ENCODE measurements at places on chromosomes 12 and 14. TPM values are rescaled to one million over a fixed set of nuclear protein-coding genes. Genes with fewer than 3 reads are reported as not detected.

The PLEKHG7 gene
- not detected for total RNA-seq

The KRT2 gene
- not detected for total RNA-seq

The RTL1 gene
- total RNA-seq: not detected

The KLRC1 gene
- total RNA-seq: 7.2 TPM

DNA sequence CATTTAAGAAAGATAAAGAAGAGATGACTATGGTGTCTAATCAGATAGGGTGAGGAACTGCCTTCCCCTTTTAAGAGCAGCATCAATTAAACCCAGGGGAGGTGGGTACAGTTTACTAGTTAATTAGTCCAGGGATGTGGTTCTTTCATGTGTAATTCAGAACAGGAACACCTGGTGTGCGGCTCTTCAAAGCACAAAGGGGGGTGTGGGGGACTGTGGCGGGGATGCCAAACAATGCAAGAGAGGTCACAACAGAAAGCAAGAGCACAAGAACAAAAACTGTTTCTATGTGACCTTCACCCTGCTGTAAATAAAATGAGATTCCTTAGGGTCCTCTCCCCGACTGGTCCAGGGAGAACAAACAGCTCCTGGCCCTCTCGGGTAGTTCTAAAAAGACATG lies 183.9 kb upstream of the SOX5 start:
- no peaks in the 10 kb centered on the region for H3K27me3 ChIP-seq
- H3K36me3 ChIP-seq: no peaks in the 10 kb centered on the region
- DNase-seq: no peak
- no peaks in the 10 kb centered on the region for H3K4me1 ChIP-seq
- H3K4me3 ChIP-seq: no peak overlapping the region

The SCN8A gene
- 0.77 TPM for total RNA-seq

GRCh38 chr12:117380083-117380482 lies 18.7 kb upstream of the NOS1 start:
- H3K4me1 ChIP-seq: no peaks in the 10 kb centered on the region
- no peak overlapping the region for H3K27ac ChIP-seq
- no peak overlapping the region for H3K4me3 ChIP-seq
- no peak for DNase-seq
- H3K27me3 ChIP-seq: no peaks in the 10 kb centered on the region

- H3K36me3 ChIP-seq: no peaks in the 10 kb centered on the region
- DNase-seq: no peak
- H3K27ac ChIP-seq: no peak overlapping the region
- peaks cover 26% of the 10 kb centered on the region for H3K27me3 ChIP-seq
- H3K4me1 ChIP-seq: peaks cover 6% of the 10 kb centered on the region
Observed at GRCh38 chr12:32395026-32395425, 4.3 kb upstream of the FGD4 start.

DNA sequence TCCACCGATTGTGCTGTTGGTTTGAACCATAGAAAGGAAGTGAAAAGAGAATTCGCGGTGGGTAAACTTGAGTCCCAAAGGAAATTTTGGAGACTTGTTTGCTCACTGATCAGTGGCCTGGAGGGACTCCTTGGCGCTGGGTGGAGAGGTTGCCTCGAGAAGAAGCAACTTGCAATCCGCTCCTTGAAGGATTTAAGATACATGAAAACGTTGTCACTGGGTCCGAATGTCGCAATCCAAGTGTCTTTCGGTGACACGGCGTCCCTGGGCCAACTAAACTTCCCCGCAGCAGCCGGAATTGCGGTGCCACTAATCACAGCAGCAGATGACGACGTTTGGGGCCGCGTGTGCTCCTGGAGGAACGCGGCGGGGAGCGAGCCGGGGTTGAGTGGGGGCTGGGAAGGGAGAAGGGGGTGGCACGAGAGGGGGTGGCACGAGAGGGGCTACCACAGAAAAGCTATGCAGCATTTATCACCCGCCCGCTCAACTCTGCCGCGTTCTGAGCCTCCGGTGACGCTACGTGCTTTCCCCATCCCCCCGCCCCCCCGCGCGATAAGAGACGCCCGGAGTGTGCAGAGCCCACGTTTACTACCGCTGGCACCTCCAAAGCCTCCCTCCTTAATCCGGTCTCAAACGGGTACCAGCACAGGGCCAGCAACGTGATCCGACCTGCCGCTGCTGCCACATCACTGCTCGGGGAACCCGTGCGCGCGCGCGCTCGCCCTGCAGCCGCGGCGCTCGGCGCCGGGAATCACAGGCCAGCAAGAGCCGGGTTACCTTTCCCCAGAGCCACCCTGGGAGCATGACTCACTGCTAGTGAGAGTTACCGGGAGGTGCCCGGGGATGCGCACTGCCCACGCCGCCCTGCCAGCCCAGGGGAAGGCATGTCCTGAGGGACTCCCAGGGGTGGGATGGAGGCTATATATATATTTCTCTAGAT lies 833 bp upstream of the BHLHE41 start:
- peak; percentile 46 for DNase-seq
- no peak overlapping the region for H3K27ac ChIP-seq
- peaks cover 72% of the 10 kb centered on the region for H3K27me3 ChIP-seq
- peaks cover 27% of the 10 kb centered on the region for H3K4me1 ChIP-seq

DNA sequence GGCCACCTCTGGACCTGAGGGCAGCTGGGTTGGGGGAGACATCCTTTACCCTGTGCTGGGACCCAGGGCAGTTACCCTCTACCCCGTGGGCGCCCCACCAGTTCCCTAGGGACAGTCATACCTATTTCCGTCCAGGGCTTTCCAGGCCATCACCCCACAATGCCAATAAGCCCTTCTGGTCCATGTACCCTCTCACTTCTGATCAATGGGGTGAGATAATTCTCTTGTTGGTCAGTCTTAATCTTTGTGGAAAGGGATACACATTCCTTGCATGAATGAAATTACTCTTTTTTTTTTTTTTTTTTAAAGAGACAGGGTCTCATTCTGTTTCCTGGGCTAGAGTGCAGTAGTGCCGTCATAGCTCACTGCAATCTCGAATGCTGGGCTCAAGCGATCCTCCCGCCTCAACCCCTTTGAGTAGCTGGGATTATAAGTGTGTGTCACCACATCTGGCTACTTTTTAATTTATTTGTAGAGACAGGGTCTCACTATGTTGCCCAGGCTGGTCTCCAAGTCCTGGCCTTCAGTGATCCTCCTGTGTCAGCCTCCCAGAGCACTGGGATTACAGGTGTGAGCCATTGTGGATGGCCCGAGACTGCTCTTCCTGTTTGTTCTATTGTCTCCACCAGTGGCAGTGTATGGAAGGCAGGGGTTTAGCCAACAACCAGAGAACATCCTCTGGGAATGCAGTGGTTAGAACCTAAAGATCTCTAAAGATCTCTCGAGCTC lies 46.3 kb upstream of the STON2 start:
- H3K4me1 ChIP-seq: no peaks in the 10 kb centered on the region
- H3K27ac ChIP-seq: no peak overlapping the region
- H3K4me3 ChIP-seq: no peak overlapping the region
- H3K27me3 ChIP-seq: peaks cover 15% of the 10 kb centered on the region
- H3K36me3 ChIP-seq: no peaks in the 10 kb centered on the region

DNA sequence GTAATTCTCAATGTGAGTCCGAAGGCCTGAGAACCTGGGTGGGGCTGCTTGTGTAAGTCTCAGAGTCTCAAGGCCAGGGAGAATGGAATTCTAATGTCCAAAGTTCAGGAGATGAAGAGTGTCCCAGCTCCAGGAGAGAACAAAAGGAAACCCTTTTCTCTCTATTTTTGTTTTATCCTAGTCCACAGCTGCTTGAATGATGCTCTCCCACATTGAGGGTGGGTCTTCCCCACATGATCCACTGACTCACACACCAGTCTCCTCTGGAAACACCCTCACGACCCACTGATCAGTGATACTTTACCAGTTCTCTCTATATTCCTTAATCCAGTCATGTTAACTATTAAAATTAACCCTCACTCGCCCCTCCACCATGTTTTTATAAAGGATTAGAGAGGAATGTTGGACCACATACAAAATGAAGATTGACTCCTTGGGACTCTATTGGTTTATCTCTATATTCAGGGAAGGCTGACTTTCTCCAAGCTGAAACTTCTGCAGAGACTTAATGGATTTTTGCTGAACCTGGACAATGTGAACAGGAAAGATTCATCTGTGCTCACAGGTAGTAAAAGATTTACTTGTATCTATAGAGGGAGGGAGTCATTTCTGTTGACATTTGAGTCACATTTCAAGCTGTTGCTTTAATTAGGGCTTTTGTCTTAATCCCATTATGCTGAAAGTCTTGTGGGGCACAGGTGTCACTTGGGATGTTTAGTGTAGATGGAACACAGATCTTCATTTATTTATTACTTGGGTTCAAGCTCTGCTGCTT lies 1061.0 kb upstream of the TMEM132C start:
- no peaks in the 10 kb centered on the region for H3K4me1 ChIP-seq
- no peak overlapping the region for H3K27ac ChIP-seq
- H3K27me3 ChIP-seq: peaks cover 4% of the 10 kb centered on the region
- H3K36me3 ChIP-seq: no peaks in the 10 kb centered on the region

GRCh38 chr14:80387563-80387981 lies 176.3 kb upstream of the DIO2 start:
- H3K4me1 ChIP-seq: no peaks in the 10 kb centered on the region
- H3K27me3 ChIP-seq: no peaks in the 10 kb centered on the region
- no peak overlapping the region for H3K27ac ChIP-seq
- H3K4me3 ChIP-seq: no peak overlapping the region

The TAS2R31 gene
- total RNA-seq: 1.5 TPM
